Stimulated activated CD4-positive, alpha-beta T cell treated with anti-CD3 and anti-CD28 coated beads, Interleukin-1b, Interleukin-23, amount 100 ng/mL, for 1 hour (primary cell): ENCODE measurements at places on chromosomes 5 and 9.

GRCh38 chr5:75663579-75664284, 52.5 kb downstream of the ANKDD1B start:
- DNase-seq, result no peak

DNA sequence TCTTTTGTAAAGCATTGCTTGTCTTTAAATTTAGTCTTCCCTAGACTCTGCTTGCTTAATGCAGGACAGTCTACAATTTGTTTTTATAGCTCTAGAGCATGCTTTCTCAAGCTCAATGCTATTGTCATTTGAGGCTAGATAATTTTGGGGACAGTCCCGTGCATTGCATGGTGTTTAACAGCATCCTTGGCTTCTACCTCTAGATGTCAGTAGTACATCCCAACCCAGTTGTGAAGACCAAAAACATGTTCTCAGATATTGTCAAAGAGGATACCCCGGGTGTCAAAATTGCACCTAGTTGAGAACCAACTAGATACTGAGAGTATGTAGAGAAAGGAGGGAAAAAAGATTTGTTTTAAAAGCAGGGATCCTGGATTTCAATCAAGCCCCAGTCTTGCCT, 277.5 kb downstream of the CEMIP2 start:
- no peak for DNase-seq

GRCh38 chr9:96565671-96566497, 53.8 kb downstream of the CDC14B start:
- DNase-seq, result no peak

- no peak for DNase-seq
Observed at GRCh38 chr5:625516-625915, 13.4 kb downstream of the CEP72 start.

GRCh38 chr5:6660688-6661087, 27.4 kb downstream of the SRD5A1 start:
- DNase-seq, result no peak

DNA sequence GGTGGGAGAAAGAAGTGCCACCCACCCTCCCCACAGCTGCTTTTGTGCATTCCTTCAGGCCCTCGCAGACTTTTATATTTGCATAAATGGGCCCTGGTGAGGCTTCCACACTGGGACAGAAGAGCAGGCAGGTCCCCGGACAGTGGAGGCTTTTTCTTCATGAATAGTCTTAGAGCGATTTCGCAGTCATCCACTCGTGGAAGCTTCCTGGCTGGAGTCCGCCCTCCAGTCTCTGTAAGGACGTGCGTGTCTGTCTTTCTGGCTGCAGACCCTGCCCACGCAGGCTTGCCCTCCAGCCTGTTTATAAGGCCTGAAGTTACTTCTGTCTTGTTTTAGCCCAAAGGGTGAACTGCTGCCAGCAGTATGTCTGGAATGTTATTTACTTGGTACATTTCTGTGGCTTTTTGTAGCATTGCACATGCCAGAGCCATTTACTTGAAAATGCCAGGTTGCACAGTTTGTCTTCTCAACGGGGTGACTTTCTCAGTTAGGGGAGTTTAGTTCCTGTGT, 195.7 kb downstream of the AOPEP start:
- no peak for DNase-seq

- no peak for DNase-seq
Observed at GRCh38 chr5:154478224-154478565, at the start of gene HAND1. HAND1 (minus strand) TSS chr5:154478227; CDS start chr5:154478008, 219 bp downstream.

GRCh38 chr9:15469862-15470261, 40.9 kb downstream of the PSIP1 start:
- DNase-seq, result no peak

GRCh38 chr9:124255222-124255621, 2.5 kb upstream of the NEK6 start:
- DNase-seq, result no peak

GRCh38 chr9:6566409-6567139, 79.0 kb downstream of the GLDC start:
- DNase-seq, result no peak

GRCh38 chr5:15023846-15024245, 152.3 kb upstream of the ANKH start:
- DNase-seq, result no peak
